ENCODE measurements at places on chromosomes 3 and 15.

DNA sequence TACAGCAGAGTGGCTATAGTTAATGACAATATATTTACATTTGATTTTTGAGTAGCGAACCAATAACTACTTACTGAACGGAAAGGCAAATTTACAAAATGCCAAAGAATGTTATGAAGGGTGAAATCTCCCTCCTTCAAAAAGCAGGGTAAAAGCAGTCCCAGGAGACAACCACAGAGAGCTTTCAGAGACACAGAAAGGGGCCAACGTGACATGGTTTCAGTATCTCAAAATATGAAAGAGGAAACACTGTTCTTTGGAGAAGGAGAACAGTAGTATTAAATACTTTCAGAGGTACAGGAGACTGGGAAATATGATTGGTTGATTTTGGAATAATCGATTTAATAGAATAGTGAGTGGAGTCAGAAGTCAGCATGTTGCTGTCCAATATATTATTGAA is 52.3 kb upstream of the ROBO1 start:
- no peak for DNase-seq

DNA sequence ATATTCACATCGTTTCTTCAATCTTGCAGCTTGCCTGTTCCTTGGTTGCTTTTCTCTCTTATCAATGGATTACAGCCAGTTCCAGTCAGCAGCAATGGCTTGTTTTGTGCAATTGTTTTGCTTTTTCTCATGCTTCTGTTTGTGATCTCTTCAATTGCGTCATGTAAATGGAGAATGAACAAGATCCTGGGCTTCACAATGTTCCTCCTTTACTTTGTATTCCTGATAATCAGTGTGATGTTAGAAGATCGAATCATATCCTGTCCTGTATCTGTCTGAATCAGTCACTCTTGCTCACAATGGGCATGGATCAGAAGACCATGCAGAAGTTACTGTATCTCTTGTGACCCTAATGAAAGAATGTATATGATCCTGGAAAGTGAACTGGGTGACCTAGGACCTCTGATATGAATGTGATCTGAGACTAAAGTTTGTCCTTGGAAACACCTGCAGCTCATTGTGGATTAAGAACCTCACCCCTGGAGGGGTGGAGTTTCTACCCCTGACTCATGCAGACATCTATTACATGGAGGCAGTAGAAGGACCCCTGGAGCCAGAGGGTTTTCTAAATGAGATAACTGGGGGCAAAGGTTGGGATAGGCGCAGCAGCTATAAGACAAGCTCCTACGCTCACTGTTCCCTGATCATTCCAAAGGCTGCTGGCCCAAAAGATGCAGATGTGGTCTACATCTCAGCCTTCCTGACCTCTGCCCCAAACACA is 32.2 kb downstream of the SLC24A1 start:
- no peak for DNase-seq

- DNase-seq: no peak
These were observed 14.5 kb downstream of the BTD start for GRCh38 chr3:15616053-15616452.

GRCh38 chr15:62665449-62665848 is 377.1 kb upstream of the TPM1 start:
- no peak for DNase-seq

DNA sequence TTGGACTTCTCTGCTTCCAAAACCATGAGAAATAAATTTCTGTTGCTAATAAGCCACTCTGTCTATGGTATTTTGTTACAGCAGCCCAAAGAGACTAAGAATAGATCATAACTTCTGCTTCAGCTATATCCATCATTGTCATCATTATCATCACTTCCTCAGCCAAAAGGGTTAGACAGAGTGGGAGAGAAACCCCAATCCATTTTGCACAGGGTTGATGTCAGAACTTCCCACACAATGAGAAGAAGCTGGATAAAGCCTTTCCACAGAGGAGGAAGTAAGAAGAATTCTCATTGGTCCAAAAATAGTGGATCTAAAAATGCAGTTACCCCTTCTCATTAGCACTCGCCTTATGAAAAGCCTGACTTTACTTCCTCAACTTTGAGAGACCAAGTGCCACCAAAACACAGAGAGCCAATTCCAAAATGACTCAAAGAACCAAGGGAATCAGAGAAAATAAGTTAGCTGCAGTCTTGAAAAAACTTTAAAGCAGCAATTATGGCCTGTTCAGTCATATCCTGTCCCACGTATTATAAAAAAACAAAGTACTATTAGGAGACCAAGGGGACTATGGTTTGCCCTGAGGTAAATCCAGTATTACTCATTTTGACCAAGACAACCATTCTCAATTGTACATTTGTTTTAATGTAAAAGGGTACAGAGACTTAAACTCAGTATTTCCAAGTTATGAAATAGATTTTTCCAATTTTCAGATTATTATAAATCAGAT is 80.2 kb downstream of the WNT5A start:
- no peak for DNase-seq

DNA sequence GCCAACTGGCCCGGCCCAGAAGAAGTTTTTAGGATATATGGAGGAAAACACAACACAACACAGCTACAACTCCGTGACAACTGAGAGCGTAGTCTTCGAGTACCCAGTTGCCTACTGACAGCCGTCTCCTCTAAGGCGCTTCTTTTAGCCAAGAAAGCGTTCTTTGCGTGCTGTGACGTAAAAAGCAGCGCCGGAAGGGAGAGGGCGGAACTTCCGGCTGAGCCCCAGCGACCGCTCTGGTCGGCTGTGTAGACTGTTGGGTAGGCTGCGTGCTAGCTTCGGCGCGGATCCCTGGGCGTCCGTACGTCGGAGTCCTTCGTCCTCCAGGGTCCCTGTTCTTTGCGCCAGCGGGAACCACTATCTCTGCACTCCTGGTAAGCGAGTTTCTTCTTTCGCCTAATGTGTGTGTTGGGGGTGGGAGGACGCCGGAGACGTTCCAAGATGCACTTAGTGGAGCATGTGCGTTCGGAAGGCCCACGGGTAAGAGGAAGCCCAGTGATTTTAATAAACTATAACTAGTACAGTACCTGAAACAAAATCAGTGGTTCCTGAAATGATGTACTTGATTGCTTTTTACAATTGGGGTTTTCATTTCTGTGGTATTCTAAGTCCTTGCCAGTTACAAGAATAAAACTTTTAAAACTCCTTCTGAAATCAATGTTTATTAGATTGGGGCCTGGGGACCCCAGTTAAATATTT is at the start of gene TRMT10C:
TRMT10C (plus strand) TSS at position 239 of the 699 bp plus-strand sequence. CDS start 2,914 bp downstream, outside the sequence.
- DNase-seq: peak; percentile 94

GRCh38 chr3:71564361-71564760 is 19.2 kb downstream of the FOXP1 start:
- peak; percentile 51 for DNase-seq

DNA sequence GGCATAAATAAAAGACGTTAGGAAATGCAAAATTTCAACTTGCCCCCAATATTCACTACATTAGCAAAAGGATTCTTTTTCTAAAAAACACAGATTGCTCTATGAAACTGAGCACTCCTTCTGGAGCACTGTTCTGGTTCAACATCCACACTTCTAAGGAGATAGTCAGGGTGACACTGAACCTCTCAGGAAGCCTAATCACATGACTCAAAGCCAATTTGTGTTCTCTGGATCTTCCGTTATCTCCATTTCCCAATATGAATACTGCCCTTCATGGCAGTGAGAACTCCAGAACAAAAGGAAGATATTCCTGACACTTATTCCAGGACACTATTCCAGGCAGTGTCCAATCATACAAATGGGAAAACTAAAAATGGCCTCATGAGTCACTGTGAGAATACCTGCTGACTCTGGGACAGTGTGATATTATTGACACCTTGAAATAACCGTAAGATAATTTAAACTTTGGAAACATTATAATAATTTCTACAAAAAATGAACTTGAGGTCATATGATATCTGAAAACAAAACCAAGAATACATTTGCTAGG is 21.4 kb upstream of the TRPM7 start:
- DNase-seq: no peak

GRCh38 chr15:101088788-101089578 is 162.9 kb downstream of the CHSY1 start:
- peak; percentile 32 for DNase-seq

DNA sequence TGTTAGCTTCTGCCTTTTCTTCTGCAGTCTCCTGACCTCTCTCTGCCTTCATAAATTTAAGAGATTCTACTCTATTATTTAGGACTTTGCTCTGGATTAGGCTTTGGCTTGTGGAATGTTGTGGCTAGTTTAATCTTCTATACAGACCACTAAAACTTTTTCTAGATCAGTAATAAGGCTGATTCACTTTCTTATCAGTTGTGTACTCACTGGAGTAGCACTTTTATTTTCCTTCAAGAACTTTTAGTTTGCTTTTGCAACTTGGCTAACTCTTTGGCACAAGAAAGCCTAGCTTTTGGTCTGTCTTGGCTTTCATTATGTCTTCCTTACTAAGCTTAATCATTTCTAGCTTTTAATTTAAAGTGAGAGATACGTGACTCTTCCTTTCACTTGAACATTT is 265.5 kb upstream of the TBC1D5 start:
- no peak for DNase-seq

GRCh38 chr3:155232605-155233004 is 60.9 kb downstream of the STRIT1 start:
- DNase-seq: no peak

DNA sequence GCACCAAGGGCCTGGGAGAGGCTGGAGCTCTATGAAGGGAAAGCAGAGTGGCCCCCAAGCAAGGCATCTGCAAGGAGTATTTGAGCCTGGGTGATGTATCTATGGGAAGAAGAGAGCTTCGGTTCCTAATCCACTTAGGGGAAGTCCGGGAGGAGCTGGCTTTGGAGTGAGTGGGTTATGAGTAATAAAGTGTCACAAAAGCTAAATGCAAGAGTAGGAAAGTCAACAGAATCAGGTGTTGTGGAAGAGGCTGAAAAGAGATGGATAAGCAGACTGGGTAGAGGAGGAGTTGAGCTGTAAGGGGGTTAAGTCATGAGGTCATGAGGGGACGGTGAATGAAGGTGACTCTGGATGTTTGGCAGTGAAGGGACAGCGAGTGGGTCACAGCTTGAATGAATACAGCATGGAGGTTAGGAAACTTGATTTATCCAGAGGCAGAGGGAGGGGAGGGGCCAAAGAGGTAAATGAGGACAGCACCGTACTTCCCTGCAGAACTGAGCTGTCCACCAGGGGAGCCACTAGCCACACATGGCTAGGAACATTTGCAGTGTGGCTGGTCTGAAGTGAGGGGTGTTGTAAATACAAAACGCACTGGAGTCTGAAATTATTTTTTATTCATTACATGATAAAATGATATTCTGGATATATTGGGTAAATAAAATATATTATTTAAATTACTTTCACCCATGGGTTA is 83.3 kb downstream of the ADCY5 start:
- peak; percentile 71 for DNase-seq

DNA sequence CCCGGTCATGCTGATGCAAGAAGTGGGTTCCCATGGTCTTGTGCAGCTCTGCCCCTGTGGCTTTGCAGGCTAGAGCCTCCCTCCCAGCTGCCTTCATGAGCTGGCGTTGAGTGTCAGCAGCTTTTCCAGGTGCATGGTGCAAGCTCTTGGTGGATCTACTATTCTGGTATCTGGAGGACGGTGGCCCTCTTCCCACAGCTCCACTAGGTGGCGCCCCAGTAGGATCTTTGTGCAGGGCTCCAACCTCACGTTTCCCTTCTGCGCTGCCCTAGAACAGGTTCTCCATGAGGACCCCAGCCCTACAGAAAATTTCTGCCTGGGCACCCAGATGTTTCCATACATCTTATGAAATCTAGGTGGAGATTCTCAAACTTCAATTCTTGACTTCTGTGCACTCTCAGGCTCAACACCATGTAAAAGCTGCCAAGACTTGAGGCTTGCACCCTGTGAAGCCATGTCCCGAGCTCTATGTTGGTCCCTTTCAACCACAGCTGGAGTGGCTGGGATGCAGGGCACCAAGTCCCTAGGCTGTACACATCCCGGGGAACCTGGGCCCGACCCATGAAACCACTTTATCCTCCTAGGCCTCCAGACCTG is 238.4 kb upstream of the MDFIC2 start:
- DNase-seq: peak; percentile 29

DNA sequence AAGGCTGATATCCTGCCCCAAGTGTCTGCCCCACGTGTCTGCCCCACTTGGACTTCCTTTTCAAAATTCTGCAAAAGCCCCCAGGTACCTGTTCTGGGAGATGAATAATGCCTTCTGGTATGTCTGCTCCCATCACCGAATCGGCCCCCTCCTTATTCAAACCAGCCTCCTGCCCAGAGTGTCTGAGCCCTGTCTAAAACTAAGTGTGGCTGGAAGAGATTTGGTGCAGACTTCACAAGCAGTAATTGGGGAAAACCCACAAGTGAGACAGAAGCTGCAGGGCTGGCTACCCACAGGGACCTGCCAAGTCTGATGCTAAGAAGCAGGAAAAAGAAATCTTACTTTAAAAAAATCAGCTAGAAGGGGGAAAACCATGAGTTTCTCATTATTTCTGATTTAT is 85.1 kb downstream of the DUT start:
- DNase-seq: no peak

DNA sequence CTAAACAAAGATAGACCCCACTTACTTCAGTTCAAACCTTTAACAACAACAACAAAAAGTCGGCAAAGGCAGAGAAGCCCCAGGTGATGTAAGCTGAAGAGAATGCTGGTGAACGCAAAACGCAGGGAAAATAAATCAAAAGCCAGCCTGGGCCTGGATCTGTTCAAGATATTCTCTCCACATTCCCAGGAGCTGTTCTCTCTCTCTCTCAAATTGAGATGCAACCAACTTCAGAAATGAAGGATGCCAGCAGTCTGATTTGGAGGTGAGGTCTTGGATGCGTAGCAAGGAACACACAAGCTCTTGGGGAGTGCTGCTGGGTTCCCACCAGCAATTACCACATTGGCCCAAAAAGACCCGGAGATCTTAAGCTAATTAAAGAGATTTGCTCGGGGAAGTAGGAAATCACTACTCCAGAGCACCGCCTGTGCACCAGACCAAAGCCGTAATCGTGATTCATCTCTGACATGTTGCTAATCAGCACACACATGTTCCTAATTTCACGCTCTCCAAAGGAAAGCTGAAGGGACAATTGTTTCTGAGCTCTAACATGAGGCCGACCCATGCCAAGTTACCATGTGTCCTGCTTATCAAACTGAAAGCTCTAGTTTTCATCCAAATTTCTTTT is 37.1 kb downstream of the IL17RD start:
- DNase-seq: peak; percentile 65

- no peak for DNase-seq
These were observed 294.8 kb downstream of the MCTP2 start for GRCh38 chr15:94526071-94526689.

GRCh38 chr3:60036803-60037202 is 987.0 kb upstream of the CFAP20DC start:
- no peak for DNase-seq

DNA sequence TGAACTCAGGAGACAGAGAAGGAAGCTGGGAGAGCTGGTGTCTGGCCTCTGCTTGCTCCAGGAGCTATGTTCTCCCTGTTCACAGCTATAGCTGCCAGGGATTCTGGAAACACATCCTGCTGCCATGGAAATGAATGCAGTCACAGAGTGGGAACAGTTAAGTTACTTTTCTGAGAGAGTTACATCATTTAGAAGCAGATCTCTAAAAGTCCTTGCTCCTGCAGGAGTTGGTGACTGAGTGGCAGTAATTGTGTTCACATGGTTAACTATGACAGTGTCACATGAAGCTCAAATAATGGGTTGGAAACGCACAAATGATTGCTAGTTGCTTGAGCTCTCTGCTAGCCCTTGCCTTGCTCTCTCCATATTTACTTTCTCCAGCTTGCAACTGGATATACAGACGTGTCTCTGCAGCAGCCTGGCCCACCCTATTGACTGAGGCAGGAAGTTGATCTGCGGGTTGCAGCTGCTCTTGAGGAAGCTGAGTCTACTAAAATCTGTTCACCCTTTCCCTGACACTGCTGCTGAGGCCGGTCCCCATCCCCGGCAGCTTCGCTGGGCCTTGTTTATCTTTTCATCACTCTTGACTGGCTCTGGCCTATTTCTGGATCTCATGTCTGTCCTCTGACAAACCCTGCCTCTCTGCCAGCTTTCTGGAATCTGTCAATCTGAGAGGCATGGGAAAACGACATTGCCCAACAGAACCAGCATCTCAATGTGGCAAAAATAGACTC is 16.7 kb upstream of the ISLR start:
- no peak for DNase-seq

Measured in NCI-H524 (cell line).